ENCODE measurements at places on chromosomes 1 and 21.
A peak's percentile ranks its signal among the peaks of the same experiment; 100 is the strongest.

DNA sequence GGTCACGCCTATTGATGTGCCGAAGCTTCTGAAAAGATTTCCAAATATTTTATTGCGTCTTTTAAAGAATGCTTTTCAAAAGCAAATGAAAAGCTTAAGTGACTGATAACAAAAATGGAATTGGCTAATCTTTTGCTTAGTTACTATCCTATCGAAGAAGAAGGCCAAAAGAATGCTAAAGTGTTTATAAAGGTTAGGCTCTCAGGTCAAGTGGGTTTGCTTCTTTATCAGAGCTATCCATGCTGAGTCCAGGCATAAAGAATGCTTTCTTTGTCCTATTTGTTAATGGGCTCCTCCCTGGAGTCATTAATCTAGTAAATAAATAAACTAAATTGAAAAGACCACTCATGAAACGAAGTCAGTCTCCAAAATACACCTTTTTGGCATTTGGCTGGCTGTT lies 133.4 kb upstream of the LYPLAL1 start:
- no peak for DNase-seq

DNA sequence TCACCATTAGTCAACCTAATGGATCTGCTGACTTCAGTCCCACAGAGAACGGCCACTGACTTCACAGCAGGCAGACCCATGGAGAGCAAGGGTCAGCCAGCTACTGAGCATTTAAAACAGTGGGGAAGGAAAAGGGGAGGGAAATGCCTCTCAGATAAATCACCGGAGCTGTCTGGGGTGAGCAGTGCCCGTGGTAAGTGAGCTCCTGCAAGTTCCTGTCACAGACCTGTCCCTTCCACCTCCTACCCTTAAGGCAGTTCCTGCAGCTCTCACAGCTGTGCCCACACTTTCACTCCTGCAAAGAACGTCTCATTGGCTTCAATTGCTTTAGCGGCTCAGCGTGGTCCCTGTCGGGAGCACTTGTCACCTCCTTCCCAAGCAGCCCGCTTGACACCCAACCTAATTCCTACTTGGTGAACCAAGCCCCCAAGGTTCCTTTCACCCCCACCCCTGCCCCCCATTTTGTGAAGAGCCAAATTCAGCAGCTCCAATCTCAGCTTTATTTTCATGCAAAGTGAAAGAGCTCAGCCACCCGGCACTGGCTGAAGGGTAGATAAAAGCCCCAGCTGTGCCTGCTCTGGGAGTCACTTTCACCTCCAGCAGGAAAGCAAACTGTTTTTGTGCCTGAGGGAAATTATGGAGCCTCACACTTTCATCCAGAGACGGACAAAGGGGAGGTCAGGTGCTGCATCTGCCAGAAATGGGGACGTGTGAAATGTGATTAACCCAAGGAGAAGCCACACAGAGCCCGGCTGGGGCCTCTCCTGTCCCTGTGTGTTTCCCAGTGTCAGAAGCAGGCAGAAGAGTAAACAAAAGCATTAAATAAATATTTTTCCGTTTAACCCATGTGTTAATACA lies 306.2 kb downstream of the TTLL7 start:
- no peak for DNase-seq

DNA sequence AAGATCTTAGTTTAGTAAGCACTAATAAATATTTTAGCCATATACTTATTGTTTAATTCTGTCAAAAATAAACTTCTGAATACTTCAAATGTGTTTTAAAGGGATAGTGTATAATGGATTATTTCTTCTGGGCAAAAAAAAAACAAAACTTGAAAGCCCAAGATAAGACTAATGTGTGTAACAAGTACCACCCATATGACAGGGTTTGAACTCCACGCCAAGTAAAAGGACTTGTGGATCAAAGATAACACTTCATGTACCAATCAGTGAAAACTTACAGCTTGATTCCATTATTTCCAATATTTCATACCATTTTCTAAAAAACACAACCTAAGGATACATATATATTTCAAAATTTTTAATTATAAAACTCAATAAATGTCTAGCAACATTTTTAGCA lies 59.5 kb downstream of the DENND1B start:
- DNase-seq = peak; percentile 25

DNA sequence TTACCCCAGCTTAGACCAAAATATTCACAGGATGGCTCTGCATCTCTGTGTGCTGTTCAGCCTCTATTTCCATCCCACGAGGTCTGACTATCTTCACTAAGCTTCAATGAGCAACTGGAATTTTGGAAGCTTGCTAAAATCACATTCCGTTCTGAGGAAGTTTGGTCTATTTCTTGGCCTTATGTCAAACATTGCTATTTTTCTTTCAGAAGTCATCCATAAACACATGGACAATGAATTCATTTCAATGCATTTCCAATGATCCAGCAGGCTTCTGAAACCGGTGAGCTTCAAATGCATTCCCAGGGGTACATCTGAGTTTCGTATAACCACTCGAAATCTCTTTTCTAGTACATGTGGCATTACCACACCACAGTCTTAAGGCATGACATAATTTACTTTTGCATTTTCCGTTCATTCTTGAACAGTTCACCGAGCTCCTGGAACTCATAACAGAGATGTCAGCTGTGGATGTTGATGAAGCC lies 294.1 kb upstream of the KAZN start:
- no peak for DNase-seq

- no peak for DNase-seq
Observed at GRCh38 chr1:28358716-28359115, 10.8 kb upstream of the PHACTR4 start.

DNA sequence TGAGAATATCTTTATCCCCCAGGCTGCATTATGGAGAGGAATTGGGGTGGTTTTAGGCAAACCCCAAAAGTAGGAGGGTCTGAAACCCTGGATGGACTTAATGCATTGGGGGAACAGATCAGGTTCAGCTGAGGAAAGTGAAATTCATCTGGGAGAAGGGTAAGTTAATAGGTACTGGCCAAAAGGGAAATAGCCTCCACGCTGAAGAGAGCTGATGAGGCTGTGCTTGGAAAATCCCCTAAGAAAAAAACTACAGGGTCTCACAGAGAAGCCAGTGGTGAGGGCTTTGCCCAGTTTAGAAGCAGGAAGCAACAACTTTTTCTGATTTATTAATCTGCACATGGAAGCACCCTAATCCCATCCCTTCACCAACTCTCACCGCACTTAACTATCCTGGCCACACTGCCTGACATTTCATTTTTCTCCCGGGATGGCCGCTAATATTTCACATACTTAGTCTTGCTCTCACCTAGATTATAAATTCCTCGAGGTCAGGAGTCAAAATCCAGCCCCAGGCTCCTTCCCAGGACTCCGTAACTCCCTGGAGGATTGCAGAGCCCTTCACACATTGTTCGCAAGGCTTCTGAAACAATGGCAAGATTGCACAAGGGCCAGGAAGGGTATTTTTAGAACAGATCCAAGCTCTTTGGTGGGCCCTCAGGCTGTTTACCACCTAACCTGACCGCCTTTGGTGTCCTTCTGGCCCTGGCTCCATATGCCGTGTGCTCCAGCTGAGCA lies 60.9 kb upstream of the TARBP1 start:
- no peak for DNase-seq

DNA sequence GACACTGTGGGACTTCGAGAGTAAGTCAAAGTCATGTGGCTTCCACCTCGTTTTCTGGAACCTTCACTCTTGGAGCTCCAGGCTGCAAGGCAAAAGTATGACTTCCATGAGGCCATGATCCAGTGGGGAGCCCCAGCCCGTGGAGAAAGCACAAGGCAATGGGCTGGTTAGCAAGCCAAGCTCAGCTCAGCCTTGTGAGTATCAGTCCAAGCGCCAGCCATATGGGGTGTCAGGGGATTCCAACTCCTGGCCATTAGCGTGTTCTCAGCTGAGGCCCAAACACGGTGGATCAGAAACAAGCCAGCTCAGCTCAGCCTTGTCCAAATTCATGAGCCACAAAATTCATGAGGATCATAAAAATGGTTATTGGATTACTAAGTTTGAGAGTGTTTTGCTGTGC lies 261.0 kb downstream of the RHOU start:
- no peak for DNase-seq

GRCh38 chr1:159600894-159601293 lies 13.3 kb downstream of the APCS start:
- no peak for DNase-seq

DNA sequence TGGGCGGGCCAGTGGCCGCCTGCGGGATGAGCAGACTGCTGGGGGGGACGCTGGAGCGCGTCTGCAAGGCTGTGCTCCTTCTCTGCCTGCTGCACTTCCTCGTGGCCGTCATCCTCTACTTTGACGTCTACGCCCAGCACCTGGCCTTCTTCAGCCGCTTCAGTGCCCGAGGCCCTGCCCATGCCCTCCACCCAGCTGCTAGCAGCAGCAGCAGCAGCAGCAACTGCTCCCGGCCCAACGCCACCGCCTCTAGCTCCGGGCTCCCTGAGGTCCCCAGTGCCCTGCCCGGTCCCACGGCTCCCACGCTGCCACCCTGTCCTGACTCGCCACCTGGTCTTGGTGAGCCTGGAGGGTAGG lies 2.1 kb downstream of the B4GALT2 start:
- no peak for DNase-seq

DNA sequence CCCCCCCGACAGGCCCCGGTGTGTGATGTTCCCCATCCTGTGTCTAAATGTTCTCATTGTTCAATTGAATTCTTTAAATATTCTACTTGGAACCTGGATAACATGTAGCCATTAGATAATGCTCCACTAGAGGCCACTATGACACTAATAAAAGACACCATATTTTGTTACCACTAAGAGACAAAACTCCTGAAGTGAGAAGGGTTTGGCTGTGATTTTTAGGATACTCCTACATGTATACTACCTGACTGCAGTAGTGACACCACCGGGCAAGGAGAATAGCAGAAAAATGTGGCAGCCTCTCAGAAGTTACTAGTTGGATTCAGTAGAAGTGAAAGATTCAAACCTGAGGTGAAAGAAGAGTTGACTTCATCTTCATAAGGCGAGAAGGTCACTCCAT lies 36.0 kb downstream of the F5 start:
- DNase-seq = no peak

- no peak for DNase-seq
Observed at GRCh38 chr1:93003981-93004380, 42.7 kb upstream of the DIPK1A start.

DNA sequence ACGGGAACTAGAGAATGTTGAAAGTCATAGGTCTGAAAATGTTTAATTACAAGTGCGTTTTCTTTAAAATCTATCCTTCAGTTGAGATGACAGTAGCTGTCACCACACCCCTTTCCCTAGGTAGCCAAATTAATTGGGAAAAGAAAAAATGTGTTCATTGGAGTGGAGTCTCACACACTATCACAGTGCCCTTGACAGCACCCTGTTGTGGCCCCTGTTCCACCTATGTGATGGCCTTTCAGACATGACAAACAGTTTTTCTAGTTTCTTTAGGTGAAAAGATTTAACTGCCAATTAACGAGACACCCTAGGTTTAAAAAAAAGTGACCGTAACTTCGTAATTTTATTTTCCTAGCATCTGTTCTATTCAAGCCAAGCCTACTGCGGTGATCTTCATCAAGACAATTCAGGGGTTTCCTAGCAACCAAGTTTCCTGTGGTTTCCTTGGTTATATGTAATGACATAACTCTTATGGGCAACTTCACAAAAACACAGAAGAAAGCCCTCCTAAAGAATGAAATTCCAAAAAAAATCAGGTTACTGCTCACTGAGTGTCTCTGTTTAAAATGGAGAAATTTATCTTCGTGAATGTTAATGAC lies 298.3 kb downstream of the PDE4B start:
- DNase-seq = no peak

- DNase-seq = no peak
Observed at GRCh38 chr1:198809247-198809646, 170.4 kb downstream of the PTPRC start.

- DNase-seq = no peak
Observed at GRCh38 chr21:32728456-32728839, 635 bp upstream of the SYNJ1 start.

DNA sequence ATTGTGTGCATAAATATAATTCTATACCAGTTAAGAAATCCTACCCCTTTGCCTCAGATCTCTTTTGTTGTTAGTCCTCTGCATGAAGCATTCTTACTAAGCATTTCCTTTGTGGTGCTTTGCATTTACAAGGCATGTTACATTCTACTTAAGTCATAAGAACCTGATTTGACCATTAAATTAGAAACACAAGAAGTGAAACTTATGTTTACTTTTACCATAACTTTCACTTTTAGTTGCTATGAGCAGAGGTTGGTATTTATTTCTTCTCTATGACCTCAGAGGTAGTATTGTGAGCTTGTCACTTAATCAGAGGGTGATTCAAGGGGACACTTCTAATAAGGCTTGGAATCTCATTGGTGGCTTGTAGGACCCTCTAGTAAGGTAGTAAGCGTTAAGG lies 9.0 kb downstream of the FAM20B start:
- no peak for DNase-seq

GRCh38 chr1:39700348-39700747 lies 9.1 kb upstream of the HPCAL4 start:
- no peak for DNase-seq

DNA sequence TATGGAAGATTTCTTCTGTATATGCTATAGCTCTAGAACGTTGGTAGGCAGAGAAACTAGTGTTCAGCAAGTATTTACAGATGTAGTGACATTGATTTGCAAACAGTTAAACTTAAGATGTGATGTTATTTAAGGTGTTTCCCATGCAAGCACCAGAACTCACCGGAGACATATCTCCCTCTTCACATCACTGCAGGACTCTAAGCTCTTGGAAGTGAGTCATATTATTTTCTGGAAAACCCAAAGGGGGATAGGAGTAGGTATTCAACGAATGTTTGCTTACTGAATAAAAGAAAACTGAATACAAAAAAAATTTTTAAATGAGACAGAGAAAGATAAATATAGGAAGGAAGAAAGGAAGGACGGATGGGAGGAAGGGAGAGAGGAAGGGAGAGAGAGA lies 25.0 kb downstream of the RGS4 start:
- DNase-seq = no peak

DNA sequence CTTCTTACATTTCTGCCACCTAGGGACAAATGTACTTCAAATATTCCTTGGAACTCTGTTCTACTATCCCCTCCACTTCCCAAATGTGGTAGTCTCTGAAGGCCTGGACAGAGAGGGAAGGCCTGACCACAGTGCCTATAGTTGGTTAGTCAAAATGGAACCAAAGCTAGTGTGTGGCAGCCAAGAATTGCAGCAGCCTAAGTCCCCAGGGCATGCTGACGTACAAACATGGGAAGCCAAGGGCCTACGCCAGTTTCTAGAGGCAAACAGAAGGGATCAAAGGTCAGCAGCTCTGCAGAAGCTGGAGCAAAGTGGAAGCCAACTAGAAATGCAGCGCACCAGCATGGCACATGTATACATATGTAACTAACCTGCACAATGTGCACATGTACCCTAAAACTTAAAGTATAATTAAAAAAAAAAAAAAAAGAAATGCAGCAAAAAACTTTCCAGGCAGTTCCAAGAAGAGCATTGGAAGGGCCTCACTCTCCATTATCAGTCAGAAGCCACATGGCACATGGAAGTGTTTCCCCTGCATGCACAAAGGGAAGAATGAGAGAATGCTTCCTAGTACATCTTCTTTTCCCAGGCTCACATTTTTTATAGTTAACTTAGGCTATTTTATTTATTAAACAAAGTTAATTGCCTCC lies 39.4 kb upstream of the GADD45A start:
- no peak for DNase-seq

Data from hematopoietic multipotent progenitor cell treated with erythropoietin and hydrocortisone succinate and interleukin-3 and kit ligand, for 15 days (in vitro differentiated cells).